ENCODE measurements at places on chromosomes 2 and 18. TPM values are rescaled to one million over a fixed set of nuclear protein-coding genes. Genes with fewer than 3 reads are reported as not detected.

The DSC1 gene
- total RNA-seq: 75.3 TPM

- no peak overlapping the region for H3K27ac ChIP-seq
- no peaks in the 10 kb centered on the region for H3K27me3 ChIP-seq
- DNase-seq: no peak
- no peak overlapping the region for H3K4me3 ChIP-seq
Observed at GRCh38 chr2:144678736-144679135, 158.8 kb upstream of the ZEB2 start.

The SPDYA gene
- 0.30 TPM for total RNA-seq

The ECEL1 gene
- total RNA-seq: not detected

- H3K4me3 ChIP-seq: no peak overlapping the region
- no peak overlapping the region for H3K27ac ChIP-seq
- H3K4me1 ChIP-seq: peaks cover 8% of the 10 kb centered on the region
- H3K27me3 ChIP-seq: peaks cover 5% of the 10 kb centered on the region
- no peaks in the 10 kb centered on the region for H3K36me3 ChIP-seq
- peak; percentile 48 for DNase-seq
Observed at GRCh38 chr2:70962885-70963878, 15.2 kb upstream of the ANKRD53 start.

DNA sequence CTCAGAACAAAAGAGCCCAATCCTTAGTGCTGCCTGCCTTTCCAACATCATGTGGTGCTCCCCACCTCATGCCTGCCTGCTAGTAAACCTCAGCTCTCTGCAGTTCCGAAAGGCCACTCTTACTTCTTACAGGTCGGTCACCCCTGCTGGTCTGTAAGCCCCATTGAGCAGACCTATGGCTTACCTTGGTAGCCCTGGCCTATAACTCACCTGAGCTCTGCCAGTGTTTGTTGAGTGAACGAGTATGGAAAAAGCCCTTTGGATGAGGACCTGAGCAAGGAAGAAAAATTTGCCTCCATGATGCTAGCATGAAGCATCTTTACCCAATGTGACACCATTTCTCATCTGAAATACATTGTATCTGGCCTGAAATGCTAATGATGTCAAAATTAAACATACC, 83.3 kb downstream of the LIPG start:
- no peak for DNase-seq
- H3K4me1 ChIP-seq: no peaks in the 10 kb centered on the region
- no peaks in the 10 kb centered on the region for H3K36me3 ChIP-seq
- H3K27me3 ChIP-seq: no peaks in the 10 kb centered on the region

DNA sequence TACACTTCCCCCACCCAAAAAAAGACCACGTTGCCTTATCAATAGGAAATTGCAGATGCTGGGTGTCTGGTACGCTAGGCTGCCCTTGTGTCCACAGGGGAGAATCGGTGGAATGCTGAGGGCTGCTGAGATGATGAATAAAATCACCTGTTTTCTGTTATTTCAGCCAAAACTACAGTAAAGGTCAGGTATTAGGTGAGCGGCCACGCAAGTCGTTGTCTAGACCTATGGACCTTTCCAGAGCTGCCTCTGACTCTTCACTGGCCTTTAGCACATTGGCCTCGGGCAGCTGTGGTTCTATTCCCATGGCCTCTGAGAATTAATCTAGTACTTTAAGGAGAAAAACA, 89.6 kb downstream of the MTCL1 start:
- H3K27ac ChIP-seq: no peak overlapping the region
- no peak for DNase-seq
- H3K4me1 ChIP-seq: no peaks in the 10 kb centered on the region
- no peaks in the 10 kb centered on the region for H3K27me3 ChIP-seq

All from right atrium auricular region (tissue), 2 donors.